ENCODE measurements at places on chromosomes 12 and 14.

DNA sequence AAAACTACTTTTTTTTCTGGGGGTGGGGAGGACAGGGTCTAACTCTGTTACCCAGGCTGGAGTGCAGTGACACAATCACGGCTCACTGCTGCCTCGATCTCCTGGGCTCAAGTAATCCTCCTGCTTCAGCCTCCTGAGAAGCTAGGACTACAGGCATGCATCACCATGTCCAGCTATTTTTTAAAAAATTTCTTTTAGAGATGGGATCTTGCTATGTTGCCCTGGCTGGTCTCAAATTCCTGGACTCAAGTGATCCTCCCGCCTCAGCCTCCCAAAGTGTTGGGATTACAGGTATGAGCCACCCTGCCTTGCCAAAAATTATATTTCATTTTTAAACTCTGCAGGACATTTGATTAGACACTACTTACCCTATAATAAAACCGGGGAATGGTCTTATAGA is 5.5 kb downstream of the PPP2R3C start:
- no peak for DNase-seq

DNA sequence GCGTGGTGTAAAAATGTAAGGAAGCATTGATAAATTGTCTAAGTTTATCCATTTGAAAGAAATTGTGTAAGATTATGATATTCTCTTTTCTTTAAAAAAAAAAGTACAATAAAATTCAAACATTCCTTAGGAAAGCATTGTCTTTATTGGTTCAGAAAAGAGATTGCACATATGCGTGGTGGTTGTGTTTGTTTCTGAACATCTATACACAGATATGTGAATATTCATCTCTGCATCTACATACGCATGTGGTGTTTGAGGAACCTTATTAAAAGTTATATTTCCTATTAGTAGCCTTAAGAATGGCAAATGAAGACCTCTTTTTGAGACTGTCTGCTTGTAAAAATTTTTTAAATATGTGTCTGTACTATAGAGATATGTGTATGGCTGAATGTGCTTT is 69.8 kb downstream of the TMEM260 start:
- DNase-seq = no peak

DNA sequence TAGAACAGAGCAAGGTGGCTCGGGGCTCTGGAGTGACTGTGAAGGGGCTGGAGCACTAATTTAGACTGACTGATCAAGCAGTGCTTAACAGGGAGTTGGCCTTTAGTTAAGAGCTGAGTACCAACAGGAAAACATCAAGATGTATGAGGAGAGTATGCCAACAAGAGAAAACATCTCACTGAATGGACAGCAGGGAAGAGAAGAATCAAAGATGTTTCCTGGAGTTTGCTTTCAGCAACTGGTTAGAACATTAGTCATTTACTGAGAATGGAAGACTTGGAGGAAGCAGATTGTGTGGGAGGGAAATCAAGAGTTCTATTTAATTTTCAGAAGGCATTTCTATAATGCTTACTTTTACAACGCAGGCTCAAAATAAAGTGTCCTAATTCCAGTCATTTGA is 259.3 kb downstream of the ADAMTS20 start:
- DNase-seq = no peak

GRCh38 chr12:29463198-29463597 is 34.3 kb downstream of the OVCH1 start:
- DNase-seq = no peak

DNA sequence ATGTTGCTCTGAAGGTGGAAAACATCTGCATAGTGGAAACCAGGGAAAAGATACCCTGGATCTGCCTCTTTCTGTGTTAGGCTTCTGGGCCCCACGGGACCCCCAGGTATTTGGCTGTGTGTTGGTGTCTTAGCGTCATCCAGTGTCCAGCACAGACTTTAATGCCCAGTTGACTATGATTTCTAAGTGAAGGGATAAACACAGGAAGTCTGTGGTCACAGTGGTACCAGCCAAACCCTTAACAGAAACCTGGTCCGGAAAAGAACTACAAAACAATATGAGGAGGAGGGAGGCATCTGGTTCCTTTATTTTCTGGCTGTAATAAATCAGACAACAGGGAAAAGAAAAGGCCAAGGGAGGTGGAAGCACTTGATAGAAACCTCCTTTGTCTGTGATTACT is 56.4 kb downstream of the CMKLR1 start:
- no peak for DNase-seq

DNA sequence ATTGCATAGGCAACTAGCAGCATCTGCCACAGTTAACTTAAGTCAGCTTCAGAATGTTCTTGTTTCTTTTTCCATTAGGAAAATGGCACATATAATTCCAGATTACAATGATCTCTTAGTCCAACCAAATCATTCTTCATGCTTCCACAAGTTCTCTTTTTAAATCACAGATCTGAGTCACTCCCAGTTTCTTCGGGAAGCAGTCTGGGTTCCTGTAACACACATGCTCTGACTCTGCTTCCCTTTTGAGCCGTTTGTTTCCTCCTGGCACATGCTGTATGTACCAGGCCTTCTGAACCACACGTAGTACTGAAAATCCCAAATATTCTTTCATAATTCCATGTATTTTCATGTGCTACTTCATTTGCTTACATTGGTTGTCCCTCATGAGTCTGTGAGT is 388.8 kb upstream of the PDE3A start:
- no peak for DNase-seq

DNA sequence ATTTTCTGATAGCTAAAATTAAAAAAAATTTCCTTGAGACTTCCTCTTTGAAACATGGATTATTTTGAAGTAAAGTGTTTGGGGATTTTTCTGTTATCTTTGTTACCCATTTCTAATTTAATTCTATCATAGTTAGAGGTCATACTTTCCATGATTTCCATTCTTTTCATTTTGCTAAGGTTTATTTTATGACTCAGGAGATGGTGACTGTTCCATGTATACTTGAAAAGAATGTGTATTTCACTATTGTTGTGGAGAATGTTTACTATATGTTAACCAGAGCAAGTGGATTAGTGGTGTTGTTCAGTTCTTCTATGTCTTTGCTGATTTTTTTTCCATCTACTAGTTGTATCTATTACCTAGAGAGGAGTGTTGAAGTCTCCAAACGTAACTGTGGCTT is 250.5 kb upstream of the PELI2 start:
- no peak for DNase-seq

DNA sequence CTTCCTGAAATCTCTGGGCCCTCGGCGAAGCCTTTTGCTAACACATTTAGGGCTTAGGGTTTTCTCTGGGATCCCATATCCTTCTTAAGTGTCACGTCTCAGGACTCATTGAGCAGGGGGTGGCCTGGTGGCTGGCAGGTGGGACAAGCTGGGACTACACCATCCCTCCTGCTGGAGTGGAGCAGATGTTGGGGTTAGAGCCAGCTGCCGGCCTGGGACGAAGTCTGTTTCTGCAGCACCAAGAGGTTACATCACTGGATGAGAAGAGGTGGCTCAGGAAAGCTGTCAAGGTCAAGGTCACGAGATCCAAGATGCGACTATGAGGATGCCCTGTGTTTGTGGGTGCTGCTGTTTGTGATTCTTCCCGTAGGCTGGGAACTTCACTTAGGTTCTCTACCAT is 16.3 kb downstream of the SMCO2 start:
- peak; percentile 71 for DNase-seq

- no peak for DNase-seq
These were observed 238.6 kb downstream of the LRIG3 start for GRCh38 chr12:58681730-58682129.

- DNase-seq = no peak
These were observed 37.0 kb upstream of the TMEM263 start for GRCh38 chr12:106918746-106919145.

All from sigmoid colon (tissue), 7 donors.